ENCODE measurements at places on chromosomes 13 and 19.

DNA sequence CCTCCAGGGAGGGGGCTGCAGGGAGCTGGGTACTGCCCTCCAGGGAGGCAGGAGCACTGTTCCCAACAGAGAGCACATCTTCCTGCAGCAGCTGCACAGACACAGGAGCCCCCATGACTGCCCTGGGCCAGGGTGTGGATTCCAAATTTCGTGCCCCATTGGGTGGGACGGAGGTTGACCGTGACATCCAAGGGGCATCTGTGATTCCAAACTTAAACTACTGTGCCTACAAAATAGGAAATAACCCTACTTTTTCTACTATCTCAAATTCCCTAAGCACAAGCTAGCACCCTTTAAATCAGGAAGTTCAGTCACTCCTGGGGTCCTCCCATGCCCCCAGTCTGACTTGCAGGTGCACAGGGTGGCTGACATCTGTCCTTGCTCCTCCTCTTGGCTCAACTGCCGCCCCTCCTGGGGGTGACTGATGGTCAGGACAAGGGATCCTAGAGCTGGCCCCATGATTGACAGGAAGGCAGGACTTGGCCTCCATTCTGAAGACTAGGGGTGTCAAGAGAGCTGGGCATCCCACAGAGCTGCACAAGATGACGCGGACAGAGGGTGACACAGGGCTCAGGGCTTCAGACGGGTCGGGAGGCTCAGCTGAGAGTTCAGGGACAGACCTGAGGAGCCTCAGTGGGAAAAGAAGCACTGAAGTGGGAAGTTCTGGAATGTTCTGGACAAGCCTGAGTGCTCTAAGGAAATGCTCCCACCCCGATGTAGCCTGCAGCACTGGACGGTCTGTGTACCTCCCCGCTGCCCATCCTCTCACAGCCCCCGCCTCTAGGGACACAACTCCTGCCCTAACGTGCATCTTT is 7.8 kb upstream of the CEACAM5 start:
- H3K4me1 ChIP-seq = no peaks in the 10 kb centered on the region
- no peak for DNase-seq
- no peak overlapping the region for H3K27ac ChIP-seq
- H3K27me3 ChIP-seq = peaks cover 12% of the 10 kb centered on the region
- H3K36me3 ChIP-seq = no peaks in the 10 kb centered on the region

GRCh38 chr19:2057484-2058469 is 6.7 kb upstream of the MKNK2 start:
- peaks cover 63% of the 10 kb centered on the region for H3K4me1 ChIP-seq
- H3K4me3 ChIP-seq = no peak overlapping the region
- H3K27me3 ChIP-seq = no peaks in the 10 kb centered on the region
- peak overlapping the region; percentile 99 for H3K27ac ChIP-seq

GRCh38 chr13:24659239-24659638 is 21.0 kb upstream of the ATP12A start:
- DNase-seq = no peak
- H3K27me3 ChIP-seq = peaks cover 3% of the 10 kb centered on the region
- H3K4me3 ChIP-seq = no peak overlapping the region
- H3K36me3 ChIP-seq = no peaks in the 10 kb centered on the region
- H3K4me1 ChIP-seq = no peaks in the 10 kb centered on the region

GRCh38 chr19:46551164-46551563 is 50.0 kb upstream of the CALM3 start:
- no peaks in the 10 kb centered on the region for H3K4me1 ChIP-seq
- no peaks in the 10 kb centered on the region for H3K36me3 ChIP-seq
- no peak for DNase-seq
- no peak overlapping the region for H3K27ac ChIP-seq
- H3K4me3 ChIP-seq = no peak overlapping the region

DNA sequence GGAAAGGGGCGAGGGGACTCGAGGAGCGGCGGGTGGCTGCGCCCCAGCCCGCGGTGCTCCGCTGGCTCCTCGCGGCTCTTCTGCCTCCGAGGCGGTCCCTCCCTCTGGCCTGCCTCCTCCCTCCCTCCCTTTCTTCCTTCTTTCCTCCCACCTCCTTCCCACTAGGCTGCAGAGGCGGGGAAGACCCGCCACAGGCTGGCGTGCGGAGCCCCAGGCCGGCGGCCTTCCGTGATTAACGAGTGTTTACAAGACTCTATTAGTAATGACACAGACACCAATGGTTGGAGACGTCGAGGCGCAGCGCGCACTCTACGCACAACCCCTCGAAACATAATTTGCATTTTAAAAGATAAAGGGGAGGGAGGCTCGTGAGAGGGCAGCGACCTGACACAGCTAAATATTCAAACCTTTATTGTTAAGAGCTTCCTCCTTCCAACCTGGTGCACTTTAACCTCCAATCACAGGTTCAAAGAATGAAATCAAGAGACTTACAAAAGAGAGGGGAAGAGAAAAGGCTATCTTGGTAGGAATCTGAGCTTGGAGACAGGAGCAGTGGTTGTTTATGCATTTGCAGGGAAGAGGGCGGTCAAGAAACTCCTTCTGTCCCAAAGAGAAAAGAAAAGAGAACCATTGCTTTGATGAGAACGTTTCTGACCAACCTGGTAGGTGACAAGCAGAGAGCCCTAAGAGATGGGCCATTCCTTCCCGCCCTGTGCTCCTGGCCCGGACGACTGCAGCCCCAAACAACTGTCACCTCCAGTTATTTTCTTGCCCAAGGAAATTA is at the start of gene CDX2:
Gene CDX2 (minus strand): TSS at position 234 of the 784 bp plus-strand sequence. CDS start 309 bp downstream, outside the sequence.
- peak within 1 kb of the TSS; percentile 25 for H3K4me3 ChIP-seq
- peak; percentile 53 for DNase-seq
- H3K27ac ChIP-seq = no peak within 1 kb of the TSS

- no peaks in the 10 kb centered on the region for H3K36me3 ChIP-seq
- DNase-seq = peak; percentile 79
- H3K4me3 ChIP-seq = peak overlapping the region; percentile 64
Measured at GRCh38 chr13:28429685-28430290, 65.1 kb downstream of the FLT1 start.

- no peak for DNase-seq
- H3K27ac ChIP-seq = no peak overlapping the region
- H3K36me3 ChIP-seq = no peaks in the 10 kb centered on the region
- H3K4me3 ChIP-seq = no peak overlapping the region
Measured at GRCh38 chr19:47801270-47801669, 3.1 kb downstream of the TPRX1 start.

GRCh38 chr19:5953680-5954213 is 24.2 kb downstream of the RANBP3 start:
- H3K27me3 ChIP-seq = no peaks in the 10 kb centered on the region
- peaks cover 17% of the 10 kb centered on the region for H3K36me3 ChIP-seq
- H3K27ac ChIP-seq = peak overlapping the region; percentile 21
- H3K4me1 ChIP-seq = peaks cover 33% of the 10 kb centered on the region

- peak overlapping the region; percentile 64 for H3K27ac ChIP-seq
- peak overlapping the region; percentile 78 for H3K4me3 ChIP-seq
- peak; percentile 95 for DNase-seq
- H3K36me3 ChIP-seq = no peaks in the 10 kb centered on the region
- no peaks in the 10 kb centered on the region for H3K27me3 ChIP-seq
- H3K4me1 ChIP-seq = peaks cover 15% of the 10 kb centered on the region
Measured at GRCh38 chr19:40662925-40663694, 27.3 kb downstream of the NUMBL start.

DNA sequence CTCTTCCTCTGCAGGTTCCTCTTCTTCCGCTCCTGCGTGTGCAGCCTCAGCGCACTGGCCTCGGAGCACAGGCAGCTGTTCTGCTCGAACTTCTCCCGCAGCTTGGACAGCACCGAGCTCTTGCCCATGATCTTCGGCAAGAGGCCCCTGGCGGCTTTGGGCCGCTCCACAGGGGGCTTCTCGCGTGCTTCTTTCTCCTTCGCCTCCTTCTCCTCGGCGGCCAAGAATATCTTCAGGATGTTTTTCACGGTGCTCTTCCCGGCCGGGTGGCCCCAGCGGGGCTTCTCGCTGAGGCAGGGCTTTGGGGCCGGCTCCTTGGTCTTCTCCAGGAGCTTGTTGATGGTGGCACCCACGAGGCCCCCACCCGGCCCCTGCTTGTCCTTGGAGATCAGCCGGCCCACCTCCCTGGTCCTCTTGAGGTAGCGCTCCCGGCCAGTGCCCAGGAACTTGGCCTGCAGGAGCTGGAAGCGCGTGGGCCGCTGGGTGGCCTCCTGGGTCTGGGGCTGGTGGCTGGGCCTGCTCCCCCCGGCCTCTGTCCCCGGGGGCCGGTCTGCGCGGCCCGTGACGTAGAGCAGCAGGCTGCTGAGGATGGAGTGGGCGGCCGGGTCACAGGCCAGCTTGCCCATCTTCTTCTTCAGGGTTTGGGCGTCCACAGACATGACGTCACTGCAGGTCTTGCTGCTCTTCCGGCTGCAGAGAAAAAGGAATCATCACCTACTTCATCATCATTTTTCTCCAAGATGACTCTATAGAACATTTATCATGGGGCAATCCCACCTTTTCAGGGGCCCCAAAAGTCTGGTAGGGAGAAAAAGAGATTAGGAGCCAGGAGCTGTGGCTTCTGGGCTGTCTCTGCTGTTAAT is 43.8 kb upstream of the GRTP1 start:
- DNase-seq = no peak
- no peaks in the 10 kb centered on the region for H3K36me3 ChIP-seq
- H3K4me3 ChIP-seq = peak overlapping the region; percentile 11
- H3K4me1 ChIP-seq = peaks cover 38% of the 10 kb centered on the region

DNA sequence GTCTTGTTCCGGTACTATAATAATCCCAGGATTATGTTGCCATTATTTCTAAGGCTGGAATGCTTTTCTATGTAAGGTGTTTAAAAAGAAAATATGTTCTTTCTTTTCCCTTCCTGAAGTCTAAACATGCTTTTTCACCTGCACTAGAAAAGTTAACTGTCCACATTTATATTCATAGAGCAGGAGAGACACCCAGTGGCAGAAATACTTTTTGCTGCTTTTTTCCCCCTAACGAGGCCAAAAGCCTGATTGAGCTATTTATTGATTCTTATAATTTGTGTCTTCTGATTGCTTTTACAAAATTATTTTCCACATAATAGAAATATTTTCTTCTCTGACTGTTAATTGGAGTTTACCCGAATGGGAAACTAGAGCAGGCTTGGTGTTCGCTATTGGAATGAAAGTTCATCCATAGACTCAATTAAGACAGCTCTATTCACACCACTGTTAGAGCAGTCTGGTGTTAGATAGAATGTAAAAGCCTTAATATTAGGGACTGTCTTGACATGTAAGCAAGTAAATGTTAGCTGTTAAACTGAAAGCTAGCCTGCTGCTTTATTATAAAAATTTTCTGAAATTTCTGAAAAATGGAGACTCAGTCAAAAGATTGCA is 15.8 kb downstream of the GPR180 start:
- H3K4me1 ChIP-seq = no peaks in the 10 kb centered on the region
- peak; percentile 59 for DNase-seq
- no peak overlapping the region for H3K27ac ChIP-seq
- no peaks in the 10 kb centered on the region for H3K27me3 ChIP-seq

DNA sequence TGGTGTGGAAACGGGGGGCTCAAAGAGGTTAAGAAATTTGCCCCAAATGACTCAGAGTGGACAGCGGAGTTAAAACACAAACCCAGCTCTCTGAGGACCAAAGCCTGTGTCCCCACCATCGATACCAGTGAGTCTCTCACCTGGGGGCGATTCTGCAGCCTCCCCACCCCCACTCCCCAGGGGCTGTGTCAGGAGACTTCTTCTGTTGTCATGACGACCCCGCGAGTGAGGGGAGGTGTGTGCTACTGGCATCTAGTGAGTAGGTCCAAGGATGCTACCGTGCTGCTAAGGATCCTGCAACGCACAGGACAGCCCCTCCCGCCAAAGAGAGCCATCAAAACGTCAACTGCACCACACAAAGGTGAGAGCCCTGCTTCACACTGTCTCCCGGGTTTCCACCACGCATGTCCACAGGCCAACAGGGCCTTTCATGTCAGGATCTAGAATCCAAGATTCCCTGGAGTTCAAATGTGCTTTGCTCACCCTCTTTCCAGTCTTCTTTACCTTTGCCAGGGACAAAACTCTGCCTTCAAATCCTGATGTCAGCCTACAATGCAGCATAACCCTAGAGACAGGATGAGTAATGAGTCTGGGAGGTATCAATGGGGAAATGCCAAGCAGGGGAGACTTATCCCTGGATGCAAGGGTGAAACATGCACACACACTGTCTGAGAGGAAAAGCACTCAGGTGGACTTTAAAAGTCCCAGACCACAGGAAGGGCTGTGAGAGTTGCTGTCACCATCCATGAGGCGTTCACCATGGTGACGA is 3.9 kb downstream of the RANBP3 start:
- no peaks in the 10 kb centered on the region for H3K27me3 ChIP-seq
- DNase-seq = no peak
- no peaks in the 10 kb centered on the region for H3K36me3 ChIP-seq
- H3K4me3 ChIP-seq = no peak overlapping the region
- H3K4me1 ChIP-seq = peaks cover 48% of the 10 kb centered on the region

- H3K36me3 ChIP-seq = peaks cover 4% of the 10 kb centered on the region
- no peaks in the 10 kb centered on the region for H3K27me3 ChIP-seq
- H3K4me3 ChIP-seq = no peak overlapping the region
- no peak overlapping the region for H3K27ac ChIP-seq
- peaks cover 39% of the 10 kb centered on the region for H3K4me1 ChIP-seq
- DNase-seq = no peak
Measured at GRCh38 chr19:45883881-45884681, 1.9 kb downstream of the IRF2BP1 start.

DNA sequence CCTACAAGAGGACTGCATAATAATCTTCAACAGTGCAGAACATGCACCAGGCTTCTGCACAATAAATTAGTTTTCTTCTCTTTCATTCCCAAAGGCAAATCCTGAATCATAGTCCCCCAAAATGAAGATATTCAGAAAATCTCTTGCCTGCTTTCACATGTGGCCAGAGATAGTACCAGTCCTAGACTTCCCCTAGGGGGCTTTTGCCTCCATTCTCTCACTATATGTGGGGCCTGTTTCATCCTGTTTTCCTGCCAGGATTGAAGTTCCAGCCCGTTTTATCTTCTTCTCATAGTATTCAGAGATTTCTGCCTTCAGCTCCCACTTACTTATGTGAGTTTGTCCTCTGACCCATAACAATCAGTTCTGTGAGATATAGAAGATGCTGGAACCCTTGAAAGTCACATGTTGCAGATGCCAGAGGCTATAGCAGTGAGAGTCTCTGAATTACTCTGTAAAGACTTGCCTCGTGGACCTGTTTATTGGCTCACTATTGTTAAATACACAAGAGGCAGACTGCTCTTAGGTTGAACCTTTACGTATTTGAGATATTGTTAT is 421.9 kb upstream of the PCDH9 start:
- H3K27ac ChIP-seq = no peak overlapping the region
- no peaks in the 10 kb centered on the region for H3K4me1 ChIP-seq
- no peaks in the 10 kb centered on the region for H3K27me3 ChIP-seq
- no peak overlapping the region for H3K4me3 ChIP-seq

GRCh38 chr13:103694033-103694432 is 627.8 kb upstream of the SLC10A2 start:
- no peak overlapping the region for H3K27ac ChIP-seq
- no peak for DNase-seq
- H3K27me3 ChIP-seq = no peaks in the 10 kb centered on the region
- H3K36me3 ChIP-seq = no peaks in the 10 kb centered on the region

DNA sequence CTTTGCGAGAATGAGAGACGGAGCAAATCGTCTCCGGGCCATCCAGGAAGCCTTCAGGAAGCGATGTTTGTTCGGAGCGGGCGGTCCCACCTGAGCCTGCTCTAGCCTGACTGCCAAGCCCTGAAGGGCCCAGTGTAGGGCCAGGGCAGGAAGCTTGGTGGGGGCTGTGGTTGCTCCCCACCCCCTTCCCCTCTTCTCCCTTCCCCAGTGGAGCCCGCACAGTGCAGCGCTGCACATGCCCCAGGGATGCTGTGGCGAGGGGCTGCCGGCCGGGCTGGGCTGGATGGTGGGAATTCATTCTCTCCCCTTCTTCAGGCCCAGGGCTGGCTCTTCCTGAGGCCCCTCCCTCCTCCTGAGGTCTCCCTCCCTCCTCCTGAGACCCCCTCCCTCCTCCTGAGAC is 7.1 kb upstream of the GRTP1 start:
- H3K4me1 ChIP-seq = no peaks in the 10 kb centered on the region
- H3K36me3 ChIP-seq = no peaks in the 10 kb centered on the region
- H3K27me3 ChIP-seq = peaks cover 2% of the 10 kb centered on the region
- H3K4me3 ChIP-seq = no peak overlapping the region
- no peak for DNase-seq
